CD4-positive, alpha-beta memory T cell (primary cell): ENCODE measurements at places on chromosomes 3 and 15.

- no peak for DNase-seq
Measured at GRCh38 chr3:119627461-119627860, 29.8 kb downstream of the PLA1A start.

DNA sequence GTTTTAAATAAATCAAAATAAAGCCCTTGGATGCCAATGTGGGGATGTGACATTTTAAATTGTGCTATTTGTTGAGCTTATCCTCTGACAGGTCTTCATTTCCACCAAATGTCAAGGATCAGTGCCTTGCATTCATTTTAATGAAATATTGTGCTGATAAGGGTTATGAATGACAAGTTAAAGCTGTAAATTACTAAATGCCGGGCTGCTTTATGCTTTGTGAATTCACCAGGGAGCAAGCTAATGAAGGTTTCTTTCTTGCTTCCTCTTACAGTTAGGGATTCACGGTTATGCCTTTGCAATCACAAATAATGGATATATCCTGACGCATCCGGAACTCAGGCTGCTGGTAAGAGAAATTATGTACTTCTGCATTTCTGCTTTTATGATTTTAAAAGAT lies 81.7 kb downstream of the LRTM1 start:
- DNase-seq = no peak

DNA sequence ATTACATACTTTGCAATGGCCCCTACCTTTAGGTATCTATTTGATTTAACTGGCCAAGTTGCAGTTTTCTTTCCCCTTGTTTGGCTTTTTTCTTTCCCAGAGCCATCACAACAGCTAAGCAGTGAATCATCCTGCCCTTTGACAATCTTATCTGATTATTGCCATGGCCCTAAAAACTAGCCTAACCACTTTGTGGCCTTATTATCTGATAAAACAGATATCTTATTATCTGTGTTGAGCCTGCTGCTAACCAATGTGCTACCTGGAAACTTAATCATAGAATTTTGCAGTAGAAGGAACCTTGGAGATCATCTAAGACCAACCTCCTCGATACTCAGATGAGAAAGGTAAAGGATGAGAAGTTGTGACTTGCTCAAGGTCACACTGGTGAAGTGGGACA lies 37.1 kb downstream of the EIF4E3 start:
- DNase-seq = no peak

DNA sequence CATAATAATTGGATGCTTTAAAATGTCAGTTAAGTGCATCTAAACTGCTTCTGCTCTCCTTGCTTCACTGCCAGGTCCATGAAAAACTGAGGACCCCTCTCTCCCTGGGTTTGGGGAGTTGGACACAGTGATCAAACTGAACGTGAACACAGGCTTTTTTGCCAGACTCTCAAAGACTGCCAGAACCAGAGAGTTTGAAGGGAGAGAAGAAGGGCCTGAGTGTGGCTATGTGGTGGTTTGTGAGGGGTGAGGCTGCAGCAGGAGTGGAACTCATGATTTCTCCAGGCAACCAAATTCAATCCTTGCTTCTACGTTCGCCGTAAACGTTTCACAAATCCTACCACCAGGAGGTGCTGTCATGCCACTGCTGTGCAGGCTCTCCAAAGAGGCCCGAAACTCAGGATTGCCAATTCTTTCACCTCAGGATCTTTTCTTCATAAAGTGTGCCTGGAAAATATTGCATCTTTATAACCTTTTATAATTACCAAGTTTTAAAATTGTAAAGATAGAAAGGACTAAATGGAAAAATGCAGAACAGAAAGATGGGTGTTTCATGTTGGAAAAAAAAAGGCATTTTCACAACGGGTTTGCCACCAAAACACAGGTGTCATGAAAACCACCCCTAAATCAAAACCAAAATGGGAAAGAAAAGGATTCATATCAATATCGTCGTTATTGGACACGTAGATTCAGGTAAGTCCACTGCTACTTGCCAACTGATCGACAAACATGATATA lies 19.7 kb downstream of the TM4SF4 start:
- DNase-seq = no peak

- no peak for DNase-seq
Measured at GRCh38 chr3:122366379-122366749, 16.7 kb downstream of the MIX23 start.

- no peak for DNase-seq
Measured at GRCh38 chr3:129829640-129830039, 63.9 kb downstream of the TMCC1 start.

DNA sequence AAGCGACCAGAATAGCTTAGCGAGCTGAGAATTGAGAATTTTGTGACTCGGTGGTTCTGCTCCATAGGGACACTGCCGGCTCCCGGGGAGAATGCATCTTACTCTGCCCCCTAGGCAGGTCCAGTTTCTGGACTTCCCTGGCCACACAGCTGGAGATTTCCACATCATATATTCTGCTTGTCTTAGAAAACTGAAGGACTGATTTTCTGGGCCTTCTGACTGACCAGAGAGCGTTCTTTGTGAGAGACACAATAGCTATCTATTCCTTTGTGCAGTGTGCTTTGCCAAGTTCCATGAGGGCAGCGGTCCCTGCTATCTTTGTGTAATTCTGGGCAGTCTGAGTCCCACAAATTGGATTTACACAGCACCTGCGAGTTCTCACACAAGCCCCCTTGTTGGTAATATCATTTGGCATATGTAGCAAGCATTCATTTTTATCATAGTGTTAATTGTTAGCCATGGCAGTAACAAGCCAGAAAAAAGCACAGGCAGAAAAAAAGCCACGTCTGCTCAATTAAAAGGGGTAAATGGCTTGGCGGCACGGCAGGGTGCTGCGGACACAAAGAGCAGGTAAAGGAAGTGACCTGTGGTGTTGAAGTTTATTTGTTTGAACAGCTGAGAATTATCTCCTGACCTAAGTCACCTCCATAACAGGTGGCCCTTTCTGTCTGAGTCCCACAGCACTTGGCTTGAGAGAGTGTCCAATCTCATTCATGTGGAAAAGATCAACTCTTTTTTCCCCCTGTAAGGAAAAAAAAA lies 688.7 kb downstream of the TUSC7 start:
- DNase-seq = no peak

- no peak for DNase-seq
Measured at GRCh38 chr15:27506752-27507151, 535.8 kb downstream of the GABRG3 start.

- DNase-seq = no peak
Measured at GRCh38 chr3:33152363-33153360, 38.8 kb downstream of the CRTAP start.

DNA sequence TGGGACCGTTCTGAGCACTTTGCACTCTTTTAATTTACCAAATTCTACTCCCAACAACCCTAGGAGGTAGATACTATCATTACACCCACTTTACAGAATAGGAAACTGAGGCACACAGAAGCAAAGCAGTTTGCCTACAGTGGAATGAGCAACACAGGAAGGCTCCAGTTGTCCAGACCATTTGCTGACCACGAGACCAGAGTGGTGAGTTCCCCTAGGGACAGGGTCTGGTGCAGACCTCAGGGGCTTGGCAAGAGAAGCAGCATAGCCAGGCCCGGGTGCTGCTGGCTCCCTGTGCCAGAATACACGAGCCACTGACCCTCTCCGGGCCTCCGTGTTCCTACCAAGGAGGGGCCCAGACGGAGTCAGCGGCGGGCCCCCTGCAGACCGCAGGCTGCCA lies 26.5 kb downstream of the PLXND1 start:
- DNase-seq = no peak

DNA sequence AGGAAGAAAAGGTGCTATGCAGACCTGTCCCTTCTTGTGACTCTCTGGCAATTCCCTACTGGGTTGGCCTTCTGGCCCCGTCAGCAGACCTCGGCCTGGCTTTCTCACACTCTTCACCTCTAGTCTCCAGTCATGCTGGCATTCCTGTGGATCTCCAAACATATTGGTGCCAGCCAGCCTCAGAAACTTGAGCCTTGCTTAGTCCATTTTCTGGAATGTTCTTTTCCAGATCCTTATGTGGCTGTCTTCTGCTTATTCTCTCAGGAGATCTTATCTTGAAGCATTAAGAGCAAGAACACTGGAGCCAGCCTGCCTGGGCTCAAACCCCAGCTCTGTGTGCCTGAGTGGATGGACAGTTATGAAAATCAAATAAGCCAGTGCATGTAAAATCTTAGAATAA lies 88.2 kb upstream of the NTRK3 start:
- DNase-seq = no peak

GRCh38 chr15:65916041-65916663 lies 46.9 kb downstream of the RAB11A start:
- DNase-seq = no peak

DNA sequence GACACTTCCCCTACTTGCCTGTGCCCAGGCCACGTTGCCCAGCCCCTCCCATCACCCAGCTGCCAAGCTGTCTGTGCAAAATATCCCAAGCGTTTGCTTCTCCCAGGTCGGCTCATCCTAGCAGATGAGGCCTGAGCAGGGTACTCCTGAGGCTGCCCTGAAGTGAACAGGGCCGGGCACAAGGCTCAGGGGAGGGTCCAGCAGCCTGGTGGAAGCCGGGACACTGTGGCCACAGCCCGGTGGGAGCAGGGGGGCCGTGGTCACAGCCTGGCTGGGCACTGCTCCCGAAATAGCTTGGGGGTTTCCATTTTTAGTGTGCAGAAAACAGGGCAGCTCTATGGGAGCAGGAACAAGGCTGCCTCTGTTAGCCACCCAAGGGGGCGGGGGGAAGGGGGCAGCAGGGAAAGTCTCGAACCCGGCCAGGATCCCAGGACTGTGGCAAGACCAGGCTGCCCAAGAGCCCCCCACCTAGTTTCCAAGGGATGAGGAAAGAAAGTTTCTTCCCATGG lies 3.4 kb downstream of the PLXNB1 start:
- DNase-seq = no peak

DNA sequence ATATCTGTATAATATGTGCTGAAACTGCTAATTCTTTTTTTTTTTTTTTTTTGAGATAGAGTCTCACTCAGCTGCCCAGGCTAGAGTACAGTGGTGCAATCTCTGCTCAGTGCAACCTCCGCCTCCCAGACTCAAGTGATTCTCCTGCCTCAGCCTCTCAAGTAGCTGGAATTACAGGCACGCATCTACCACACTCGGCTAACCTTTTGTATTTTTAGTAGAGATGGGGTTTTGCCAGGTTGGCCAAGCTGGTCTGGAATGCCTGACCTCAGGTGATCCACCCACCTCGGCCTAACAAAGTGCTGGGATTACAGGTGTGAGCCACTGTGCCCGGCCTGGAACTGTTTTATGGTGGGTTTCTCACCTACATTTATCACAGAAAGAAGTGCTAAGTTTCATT lies 307.8 kb upstream of the STT3B start:
- DNase-seq = no peak

- DNase-seq = peak; percentile 74
Measured at GRCh38 chr3:169771497-169772304, 1.5 kb upstream of the MYNN start.

DNA sequence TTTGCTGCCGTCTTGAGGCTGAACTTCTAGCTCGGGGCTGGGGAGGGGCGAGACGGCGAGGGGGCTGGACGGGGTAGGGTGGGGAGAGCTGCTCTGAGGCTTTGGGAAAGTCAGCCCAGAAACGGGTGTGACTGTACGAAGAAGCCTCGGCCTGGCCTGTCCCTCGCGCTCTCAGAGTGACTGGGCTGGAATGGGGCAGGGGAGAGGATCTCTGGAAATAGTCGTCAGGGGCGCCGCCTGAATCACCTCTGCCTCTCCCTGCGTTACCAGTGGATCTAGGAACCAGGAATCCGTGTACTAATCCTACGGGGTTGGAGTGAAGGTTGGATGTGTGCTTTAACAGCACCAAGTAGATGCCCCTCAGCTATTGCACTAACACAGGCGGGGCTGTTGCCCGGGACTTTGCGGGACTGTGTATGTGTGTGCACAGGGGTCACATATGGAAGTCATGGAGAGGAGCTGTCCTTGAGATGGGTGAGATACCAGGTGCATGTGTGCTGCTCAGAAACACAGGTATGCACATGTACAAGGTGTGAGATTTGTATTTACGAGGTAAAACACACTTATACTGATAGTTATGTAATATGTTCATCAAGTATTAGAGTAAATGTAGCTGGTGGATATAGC lies 591 bp downstream of the FOXL2NB start:
- no peak for DNase-seq

DNA sequence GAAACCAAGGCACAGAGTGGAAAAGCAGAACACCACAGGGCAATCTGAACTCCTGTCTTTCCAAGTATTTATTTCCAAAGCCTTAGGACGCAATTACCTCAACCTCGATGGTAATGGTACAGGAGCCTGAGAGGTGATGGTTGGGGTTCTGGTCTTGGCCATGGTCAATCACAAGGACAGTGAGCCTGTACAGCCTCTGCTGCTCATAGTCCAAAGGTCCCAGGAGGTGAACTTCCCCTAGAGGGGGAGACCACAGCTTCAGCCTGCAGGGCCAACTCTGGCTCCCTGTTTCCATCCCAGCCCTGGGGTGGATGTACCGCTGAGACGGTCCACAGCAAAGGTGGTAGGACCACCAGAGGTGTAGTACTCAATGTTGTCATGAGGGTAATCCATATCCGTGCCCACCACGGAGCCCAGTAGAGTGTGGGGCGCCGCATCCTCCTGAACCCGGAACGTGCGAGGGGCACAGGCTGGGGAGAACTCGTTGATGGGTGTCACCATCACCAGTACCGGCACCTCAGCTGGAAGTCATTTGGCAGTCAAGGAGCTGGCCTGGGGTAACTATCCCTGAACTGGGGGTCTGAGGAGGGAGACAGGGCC lies 6.1 kb downstream of the CDHR4 start:
- no peak for DNase-seq

GRCh38 chr3:173869766-173870165 lies 472.2 kb downstream of the NLGN1 start:
- DNase-seq = no peak

DNA sequence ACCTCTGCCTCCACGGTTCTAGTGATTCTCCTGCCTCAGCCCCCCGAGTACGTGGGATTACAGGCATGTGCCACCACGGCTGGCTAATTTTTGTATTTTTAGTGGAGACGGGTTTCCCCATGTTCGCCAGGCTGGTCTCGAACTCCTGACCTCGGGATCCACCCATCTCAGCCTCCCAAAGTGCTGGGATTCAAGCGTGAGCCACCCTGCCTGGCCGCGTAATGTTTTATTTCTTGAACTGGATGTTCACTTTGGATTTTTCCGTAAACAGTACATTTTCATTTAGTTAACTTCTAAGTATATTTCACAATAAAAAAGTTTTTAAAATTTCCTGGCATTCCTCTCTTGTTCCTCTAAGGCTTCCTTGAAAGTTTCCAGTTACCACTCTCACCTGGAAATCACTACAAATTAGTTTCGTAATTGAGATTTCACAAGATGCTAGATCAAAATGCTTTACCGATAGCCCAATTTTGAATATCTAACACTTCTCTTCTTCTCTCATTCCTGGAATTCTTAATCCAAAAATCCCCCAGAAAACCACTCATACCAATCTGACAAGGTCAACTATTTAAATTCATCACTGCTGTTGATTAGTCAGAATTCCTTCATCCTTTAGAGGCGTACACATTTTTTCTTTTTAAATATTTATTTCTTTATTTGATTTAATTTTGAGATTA lies 44.7 kb upstream of the INO80 start:
- no peak for DNase-seq
